ENCODE measurements at places on chromosomes 6 and 20. TPM values are rescaled to one million over a fixed set of nuclear protein-coding genes. Genes with fewer than 3 reads are reported as not detected.

GRCh38 chr6:1311400-1312202 is at the start of gene FOXQ1:
FOXQ1 (plus strand) TSS chr6:1312098; CDS start chr6:1312705, 607 bp downstream.
- peak; percentile 49 for ATAC-seq

DNA sequence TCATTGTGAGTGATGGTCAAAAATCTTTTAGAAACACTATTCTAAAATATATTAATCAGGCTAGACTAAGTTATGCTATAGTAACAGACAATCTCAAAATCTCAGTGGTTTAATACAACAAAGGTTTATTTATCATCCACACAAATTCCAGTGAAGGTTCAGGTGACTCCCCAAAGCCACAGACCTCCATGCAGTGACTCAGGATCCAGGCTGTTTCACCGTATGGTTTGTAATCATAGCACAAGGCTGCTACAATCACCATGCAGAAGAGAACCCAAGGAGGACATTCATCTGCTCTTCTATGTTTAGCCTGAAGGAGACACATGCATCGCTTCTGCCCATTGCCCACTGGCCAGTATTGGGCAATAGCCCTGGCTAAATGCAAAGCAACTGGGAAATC is 46.2 kb downstream of the BFSP1 start:
- no peak for ATAC-seq

The SLC22A16 gene
- total RNA-seq: 1.2 TPM

The KHDRBS2 gene
- total RNA-seq: not detected

- ATAC-seq: no peak
Measured at GRCh38 chr6:66558189-66558588, 851.2 kb upstream of the EYS start.

DNA sequence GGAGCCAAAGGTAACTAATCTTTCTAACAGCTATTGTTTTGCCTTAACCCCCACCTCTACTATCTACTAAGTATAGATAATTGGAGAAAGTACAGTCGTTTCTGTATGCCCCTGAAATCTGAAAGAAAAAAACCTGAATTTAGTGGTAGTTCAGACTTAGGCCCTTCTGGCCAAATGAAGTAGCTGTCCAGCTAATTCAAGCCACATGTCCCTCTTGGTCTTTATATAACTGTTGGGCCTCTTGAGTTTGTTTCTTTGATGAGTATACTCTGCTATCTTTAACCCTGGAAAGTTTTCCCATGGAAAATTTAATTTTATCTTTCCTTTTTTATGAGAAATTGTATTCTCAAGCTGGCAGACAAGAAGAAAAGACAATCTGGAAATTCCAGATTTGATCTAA is 73.0 kb upstream of the FAM8A1 start:
- no peak for ATAC-seq

- ATAC-seq: no peak
Measured at GRCh38 chr6:41557335-41557734, 11.2 kb downstream of the FOXP4 start.

- no peak for ATAC-seq
Measured at GRCh38 chr6:139540894-139541293, 166.4 kb upstream of the CITED2 start.

The GNAS-AS1 gene
- 1.4 TPM for total RNA-seq

The CST5 gene
- not detected for total RNA-seq

GRCh38 chr20:63587776-63588591 is 13.9 kb upstream of the HELZ2 start:
- ATAC-seq: no peak

All from motor neuron (in vitro differentiated cells).